Stimulated activated CD4-positive, alpha-beta T cell treated with anti-CD3 and anti-CD28 coated beads, Interleukin-15, amount 100 ng/mL, for 24 hours (primary cell): ENCODE measurements at places on chromosomes 7 and 10.

DNA sequence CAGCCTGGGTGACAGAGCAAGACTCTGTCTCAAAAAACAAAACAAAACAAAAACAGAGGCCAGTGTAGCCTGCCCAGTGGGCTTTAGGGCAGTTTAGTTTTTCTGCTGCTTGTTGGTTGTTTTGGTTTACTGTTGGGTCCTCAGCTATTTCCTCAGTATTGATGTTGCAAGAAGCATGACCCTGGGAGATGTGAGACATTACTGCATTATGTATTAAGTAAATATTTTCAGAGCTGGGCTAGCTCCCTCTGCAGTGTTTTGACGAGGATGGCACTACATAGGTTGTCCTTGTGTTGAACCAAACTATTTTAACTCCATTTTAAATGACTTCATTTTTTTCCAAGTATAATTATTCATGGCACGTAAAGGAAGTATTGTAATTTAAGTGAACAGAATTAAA, 4.8 kb downstream of the AKAP9 start:
- no peak for DNase-seq

GRCh38 chr10:92789786-92790185, 58.5 kb upstream of the EXOC6 start:
- DNase-seq: no peak

DNA sequence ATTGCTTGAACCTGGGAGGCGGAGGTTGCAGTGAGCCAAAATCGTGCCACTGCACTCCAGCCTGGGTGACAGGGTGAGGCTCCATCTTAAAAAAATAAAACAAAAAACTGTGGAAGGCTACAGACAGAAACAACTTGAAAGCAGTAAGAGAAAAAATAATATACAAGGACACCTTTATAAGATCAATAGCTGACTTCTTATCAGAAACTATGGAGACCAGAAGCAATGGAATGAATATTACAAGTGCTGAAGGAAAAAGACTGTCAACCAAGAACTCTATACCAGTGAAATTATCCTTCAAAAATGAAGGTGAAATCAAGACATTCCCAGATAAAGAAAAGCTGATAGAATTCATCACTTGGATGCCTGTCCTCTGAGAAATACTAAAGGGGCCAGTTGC, 49.0 kb downstream of the RBAK start:
- DNase-seq: no peak

DNA sequence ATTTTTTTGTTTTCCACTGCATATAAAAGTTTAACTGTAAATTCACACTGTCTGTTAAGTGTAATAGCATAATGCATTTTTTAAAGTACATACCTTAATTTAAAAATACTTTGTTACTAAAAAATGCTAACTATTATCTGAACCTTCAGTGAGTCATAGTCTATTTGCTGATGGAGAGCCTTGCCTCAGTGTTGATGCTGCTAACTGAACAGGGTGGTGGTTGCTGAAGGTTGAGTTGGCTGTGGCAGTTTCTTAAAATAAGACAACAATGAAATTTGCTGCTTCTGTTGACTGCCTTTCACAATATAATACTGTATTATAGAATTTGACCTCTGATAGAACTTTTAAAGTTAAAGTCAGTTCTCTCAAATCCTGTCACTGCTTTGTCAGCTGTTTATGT, 72.3 kb upstream of the GATAD1 start:
- DNase-seq: no peak

GRCh38 chr10:89668386-89669071, 23.5 kb upstream of the PANK1 start:
- DNase-seq: no peak

DNA sequence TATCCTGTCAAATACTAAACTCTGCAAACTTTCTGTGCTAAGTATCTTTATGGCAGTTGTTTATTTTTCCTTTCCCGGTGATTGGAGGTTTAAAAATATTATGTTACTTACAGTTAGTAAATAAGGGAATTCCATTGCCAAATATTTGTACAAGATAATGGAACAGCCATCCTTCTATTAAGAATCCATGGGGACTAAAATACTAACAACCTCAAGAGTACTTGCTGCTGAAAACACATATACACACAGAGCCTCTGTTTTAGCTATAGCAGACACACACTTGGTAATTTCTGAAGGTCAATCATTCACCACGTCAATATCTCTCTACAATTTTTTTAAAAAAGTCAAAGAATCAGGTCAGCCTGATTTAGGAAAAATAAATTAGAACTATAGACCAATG, 32.4 kb downstream of the TSPAN12 start:
- no peak for DNase-seq

GRCh38 chr7:133273227-133273626, 20.3 kb downstream of the EXOC4 start:
- no peak for DNase-seq

GRCh38 chr7:98294798-98295382, 13.4 kb downstream of the BRI3 start:
- DNase-seq: peak; percentile 39

GRCh38 chr10:78336402-78336791, 302.7 kb downstream of the RPS24 start:
- DNase-seq: no peak

- DNase-seq: no peak
These were observed 15.1 kb downstream of the RNF216 start for GRCh38 chr7:5766321-5766761.

- peak; percentile 48 for DNase-seq
These were observed 932 bp downstream of the ESYT2 start for GRCh38 chr7:158828133-158829020.
